HL-60 (cell line): ENCODE measurements at places on chromosomes 7 and 10.

DNA sequence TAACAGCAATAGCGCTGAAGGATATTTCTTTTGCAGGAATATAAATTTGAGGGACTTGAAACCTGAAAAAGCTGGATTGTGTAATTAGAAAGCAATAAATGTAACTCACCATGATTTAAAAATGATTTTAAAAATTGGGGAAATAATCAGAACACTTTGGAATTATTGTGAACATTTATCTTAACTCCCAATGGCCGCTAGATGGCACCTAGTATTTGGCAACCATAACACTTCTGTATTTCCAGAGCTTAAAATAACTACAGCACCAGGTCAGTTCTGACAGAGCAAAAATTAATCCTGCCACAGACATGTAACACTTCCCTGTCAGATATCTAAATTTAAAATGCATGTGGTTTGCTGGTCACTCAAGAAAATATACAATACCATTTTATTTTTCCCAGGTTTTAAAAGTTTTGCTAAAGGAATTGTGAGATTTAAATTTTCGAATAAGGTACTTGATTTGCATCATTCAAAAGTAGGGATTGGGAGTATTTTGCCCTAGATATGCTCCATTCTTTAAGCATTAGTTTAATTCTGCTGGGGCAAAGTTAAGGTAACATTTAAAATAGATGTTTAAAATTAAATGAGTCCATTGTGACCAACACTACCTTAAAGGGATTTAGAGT, 144.5 kb downstream of the PPP1R3A start:
- DNase-seq: no peak

DNA sequence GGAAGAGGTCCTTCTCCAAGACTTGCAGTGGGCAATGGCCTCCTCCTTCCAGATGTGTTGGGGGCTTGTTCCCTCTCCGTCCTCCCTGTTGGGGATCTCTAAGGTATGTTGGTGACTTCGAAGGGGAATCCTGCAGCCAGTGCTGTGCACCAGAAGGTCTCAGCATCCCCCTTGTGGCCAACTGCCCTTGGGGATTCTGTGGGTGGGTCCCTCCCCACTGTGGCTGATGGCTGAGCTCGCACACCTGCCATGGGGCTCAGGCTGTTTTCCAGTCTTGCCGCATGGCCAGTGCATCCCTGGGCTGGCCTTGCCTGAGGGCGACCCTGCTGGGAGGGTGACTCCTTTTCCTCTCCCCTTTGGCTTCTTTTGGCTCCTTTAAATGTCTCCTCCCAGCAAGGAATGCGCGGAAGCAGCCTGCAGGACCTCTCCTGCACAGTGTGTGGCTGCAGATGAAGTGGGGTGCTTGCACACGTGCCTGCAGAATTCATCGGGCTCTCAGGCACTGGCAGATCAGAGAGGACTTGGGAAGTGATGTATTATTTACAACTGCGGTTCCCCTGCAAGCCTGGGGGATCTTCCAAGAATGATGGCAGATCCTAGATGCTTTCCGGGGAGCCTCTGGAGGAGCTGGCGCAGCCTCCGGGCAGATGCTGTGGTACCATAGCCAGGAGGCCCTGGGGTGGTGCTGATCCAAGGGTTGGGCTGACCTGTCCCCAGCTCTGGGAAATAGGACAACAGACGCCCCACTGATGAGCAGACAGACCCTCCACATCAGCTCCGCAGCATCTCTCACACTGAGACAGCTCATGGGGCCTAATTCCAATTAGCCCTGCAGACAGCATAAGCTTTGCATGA, 410.0 kb downstream of the TCERG1L start:
- DNase-seq: no peak

DNA sequence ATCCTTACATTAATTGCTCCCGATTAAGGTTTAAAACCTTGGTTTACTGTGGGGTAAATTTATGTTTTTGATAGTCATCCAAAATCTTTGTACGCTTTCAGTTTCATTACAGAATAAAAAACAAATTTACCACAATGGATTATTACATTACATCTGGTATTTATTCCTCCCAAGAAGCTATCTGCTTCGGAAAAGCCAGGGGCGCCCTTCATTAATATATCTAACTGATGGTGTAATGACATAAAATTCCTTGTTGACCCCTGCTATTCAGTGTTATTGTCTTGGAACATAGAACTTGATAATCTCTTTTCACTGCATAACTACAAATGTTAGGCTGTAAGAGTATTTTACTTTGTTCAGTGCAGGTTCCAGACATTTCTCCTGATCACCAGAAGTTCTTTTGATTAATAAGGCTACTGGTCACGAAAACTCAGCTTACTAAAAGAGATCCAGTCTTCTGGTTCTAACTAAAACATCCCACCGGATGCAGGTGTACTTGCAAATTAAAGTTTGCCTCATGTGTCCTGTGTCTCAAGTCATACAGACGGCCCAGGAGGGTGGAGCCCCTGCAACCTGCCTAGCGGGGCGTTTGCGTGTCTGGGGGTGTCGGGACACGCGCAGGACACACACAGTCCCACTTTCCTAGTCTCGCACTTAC, 581 bp upstream of the GLCCI1 start:
- no peak for DNase-seq

DNA sequence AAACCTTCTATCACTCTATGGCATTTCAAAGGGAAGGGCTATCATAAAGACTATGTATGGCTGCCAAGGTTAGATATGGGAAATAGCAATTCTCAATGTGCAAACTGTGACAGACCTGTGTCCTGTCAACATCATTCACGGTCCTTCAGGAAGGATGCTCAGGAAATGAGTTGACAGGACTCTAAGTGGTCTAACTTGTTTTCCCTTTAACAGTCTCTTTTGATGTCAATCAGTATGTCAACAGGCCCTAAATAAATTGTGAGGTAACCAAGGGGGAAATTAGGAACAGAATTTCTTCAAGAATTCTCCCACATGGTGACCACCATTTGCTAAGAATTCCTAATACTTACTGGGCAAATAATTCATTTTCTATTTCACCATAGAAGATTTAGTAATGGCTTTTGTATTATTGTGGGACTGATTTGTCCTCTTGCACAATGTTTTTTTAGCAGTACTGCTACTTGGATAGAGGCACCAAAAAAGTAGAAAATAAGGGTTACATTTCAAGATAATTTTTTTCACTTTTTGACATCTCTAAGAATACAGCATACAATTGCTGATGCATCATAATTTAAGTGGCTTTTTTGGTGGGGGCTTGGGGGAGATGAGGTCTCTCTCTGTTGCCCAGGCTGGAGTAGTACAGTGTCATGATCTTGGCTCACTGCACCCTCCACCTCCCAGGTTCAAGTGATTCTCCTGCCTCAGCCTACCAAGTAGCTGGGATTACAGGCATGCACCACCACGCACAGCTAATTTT, 275.8 kb downstream of the CACNA2D1 start:
- no peak for DNase-seq

GRCh38 chr7:151330661-151331060, 11.0 kb upstream of the NUB1 start:
- no peak for DNase-seq

GRCh38 chr10:63437116-63437949, 28.4 kb downstream of the JMJD1C start:
- DNase-seq: peak; percentile 5

- no peak for DNase-seq
Measured at GRCh38 chr10:76939933-76940468, 697.6 kb downstream of the KCNMA1 start.

- no peak for DNase-seq
Measured at GRCh38 chr10:11142777-11143176, 125.1 kb downstream of the CELF2 start.

DNA sequence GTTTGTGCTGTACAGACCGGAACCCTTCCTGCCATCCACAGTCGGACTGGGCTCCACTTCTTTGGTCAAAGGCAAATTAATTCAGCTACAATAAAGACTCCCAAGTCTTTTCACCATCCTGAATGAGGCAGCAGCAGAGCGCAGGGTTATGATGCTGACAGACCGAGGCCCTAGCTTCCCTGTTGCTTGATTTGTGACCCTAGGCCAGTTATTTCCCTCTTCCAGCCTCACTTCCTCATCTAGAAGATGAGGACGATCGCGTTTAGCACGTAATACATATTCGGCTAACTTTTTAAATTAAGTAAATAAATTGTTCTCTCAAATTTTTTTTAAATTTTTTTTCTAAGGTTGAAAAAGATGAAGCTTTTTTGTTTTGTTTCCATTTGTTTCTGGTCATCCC, 18.1 kb downstream of the ADRB1 start:
- DNase-seq: peak; percentile 54

GRCh38 chr7:45919231-45919784, 1.8 kb downstream of the IGFBP3 start:
- no peak for DNase-seq

DNA sequence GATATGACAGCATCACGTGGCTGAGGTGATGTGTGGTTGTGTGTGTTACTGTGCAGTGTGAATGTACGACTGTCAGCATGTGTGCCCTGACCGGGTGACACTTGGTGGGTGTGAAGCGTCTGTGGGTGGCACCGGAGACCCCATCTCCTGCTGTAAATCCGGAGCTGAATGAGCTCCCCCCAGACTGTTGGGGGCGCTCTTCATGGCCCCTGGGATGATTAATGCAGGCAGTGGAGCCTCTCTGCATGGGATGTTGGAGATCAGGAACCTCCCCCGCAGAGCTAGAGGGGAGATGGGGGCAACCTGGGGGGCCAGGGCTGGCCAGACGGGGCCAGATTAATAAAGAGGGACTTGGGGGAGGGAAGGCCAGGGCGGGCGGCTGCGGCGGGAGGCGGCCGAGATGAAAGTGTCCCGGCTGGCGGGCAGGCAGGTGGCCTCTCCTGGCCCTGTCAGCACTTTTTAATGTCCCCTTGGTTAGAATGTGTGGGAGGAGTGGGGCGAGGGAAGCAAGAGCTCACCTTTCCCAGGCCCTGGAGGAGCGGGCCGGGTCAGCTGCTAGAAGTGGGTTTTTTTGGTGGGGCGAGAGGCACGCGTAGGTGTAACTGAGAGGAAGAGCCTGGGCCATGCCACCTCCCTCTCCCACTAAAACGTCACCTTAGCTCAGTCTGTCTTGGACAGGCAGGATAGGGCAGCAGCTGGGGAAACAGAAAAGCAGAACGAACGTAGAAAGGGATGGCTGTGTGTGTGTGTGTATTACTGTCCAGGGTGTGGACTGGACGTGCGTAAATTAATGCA, 34.1 kb downstream of the HIF1AN start:
- no peak for DNase-seq

DNA sequence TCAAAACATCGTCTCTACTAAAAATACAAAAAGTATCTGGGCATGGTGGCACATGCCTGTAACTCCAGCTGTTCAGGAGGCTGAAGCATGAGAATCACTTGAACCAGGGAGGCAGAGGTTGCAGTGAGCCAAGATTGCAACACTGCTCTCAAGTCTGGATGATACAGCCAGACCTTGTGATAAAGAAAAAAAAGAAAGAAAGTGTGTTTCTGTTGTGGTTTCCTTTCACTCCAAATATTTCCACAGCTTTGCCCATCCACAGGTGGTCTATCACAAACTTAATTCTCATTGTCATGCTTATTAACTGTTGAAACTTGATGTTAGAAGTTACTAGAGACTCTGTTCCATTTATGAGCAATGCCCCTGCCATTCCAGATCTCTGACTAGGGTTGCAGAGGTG, 316.0 kb upstream of the SEMA3C start:
- DNase-seq: no peak

DNA sequence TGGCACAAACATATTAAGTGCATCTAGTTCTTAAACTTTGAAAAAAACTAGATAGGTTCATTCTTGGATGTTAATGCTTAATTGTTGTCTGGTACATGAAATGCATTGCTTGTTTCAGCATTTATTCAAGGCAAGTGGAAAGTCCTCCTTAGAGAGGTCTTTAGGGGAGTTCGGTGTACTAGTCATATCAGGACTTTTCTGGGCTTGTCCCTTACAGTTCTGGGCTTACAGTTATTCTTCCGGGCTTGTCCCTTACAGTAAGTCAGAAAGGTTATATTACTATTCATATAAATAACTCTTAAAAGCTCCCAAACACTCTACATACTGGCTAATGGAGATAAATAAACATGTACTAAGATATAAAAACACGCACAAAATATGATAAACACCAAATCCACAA, 61.6 kb upstream of the MRLN start:
- no peak for DNase-seq
